NCI-H1092 (cell line): ENCODE measurements at places on chromosomes 11 and 22.
A peak's percentile ranks its signal among the peaks of the same experiment; 100 is the strongest.

DNA sequence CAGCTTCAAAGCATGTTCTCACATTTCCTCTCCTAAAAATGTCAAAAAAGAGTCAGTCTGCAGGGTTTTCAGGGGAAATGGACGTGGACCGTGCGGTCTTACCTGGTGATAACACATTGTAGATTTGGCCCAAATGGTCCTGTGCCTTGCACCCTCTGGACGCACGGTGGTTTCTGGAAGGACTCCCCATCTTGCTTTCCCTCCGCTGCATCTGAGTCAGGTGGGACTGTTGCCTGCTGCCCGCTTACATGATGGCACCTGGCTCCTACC, 1290.1 kb downstream of the TBC1D22A start:
- no peak for DNase-seq

GRCh38 chr22:36385491-36386350, 2.0 kb downstream of the MYH9 start:
- DNase-seq = peak; percentile 34

GRCh38 chr11:3645552-3645951, 624 bp downstream of the ART1 start:
- no peak for DNase-seq

DNA sequence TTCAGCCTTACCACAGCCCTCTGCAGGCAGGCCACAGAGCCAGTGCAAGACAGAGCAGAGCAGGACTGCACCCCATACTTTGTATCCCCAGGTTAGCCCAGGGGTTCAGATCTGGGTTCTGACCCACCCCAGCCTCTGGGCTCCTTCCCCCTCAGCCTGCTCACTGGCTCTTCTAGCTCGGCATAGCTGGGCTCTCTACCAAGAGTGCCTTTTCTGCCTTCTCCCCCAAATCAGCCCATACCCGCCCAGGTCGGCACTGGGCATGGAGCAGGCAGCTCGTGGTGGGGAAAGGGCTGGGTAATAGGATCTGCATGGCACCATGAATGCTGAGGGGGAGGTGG, 8.3 kb downstream of the RELT start:
- no peak for DNase-seq

GRCh38 chr11:35235936-35236666, 97.1 kb downstream of the CD44 start:
- DNase-seq = no peak

GRCh38 chr11:414318-414857, 411 bp downstream of the SIGIRR start:
- no peak for DNase-seq

DNA sequence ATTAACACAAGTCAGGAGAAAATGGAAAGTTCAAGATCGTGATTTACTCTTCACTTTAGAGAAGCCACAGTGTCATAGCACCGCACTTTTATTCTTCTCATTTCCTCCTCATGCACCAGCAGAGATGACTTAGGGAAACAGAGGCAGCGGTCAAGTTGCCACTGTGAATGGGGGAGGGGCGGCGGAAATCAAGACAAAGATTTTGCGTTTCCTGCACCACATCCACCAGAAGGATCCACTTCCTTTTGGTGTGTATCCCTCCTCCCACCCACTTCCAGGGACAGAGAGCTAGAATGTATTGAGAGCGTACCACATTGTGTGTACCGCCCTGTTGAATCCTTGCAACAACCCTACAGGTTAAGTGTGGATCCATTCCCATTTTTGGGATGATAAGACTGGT, 21.8 kb downstream of the TSPAN18 start:
- no peak for DNase-seq

DNA sequence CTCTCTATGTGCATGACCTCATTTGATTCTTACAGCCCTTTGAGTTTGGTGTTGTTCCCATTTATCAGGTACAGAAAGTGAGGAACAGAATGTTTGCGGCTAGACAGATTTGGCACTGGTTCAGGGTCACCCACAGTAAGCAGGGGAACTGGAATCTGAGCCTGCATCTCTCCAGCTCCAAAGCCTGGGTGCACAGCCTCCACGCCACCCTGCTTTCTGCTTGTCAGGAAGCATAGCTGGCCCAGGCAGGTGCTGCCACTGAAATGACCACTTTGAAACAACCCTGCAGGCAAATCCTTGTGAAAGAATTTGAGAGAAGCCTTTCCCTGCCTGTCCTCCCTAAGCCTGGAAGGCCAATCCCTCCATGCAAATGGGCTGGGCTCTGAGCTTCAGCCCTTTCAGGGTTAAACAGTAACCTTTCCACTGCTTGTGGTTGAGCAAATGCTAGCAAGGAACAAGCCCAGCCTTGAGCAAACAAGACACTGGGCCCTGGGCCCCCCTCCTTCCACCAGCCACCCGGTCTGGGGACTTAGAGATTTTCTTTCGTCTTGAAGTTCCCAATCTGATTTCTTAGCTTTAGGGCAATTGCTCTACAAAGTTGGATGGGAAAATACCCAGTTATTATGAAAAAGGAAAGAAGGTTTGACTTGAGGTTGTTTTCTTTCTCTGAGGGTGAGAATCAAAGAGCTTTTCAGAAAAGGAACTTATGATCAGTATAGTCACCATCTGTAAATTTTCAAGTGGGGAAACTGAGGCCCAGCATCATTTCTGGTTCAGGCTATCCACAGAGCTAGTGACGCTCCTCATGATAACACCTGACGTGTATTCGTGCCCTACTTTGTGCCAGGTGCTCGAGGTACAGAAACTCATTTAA, 19.4 kb downstream of the EHF start:
- DNase-seq = no peak

GRCh38 chr11:100061006-100061405, 626.1 kb upstream of the ARHGAP42 start:
- DNase-seq = no peak

DNA sequence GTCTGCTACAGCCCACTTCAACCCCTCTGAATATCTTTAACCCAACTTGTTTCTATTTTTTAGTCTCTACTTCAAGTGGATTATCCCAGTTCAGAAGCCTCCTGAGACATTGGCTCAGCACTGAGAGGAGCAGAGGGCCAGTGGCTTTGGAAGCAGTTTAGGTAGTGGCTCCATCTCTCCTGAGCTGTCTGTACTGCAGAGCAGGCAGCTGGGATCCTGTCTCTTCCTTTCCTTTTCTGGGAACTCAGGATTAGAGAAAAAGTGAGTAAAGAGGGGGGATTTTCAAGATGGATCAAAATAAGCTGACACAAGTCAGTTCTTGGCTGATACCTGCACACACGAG, 512.0 kb downstream of the OPCML start:
- no peak for DNase-seq

DNA sequence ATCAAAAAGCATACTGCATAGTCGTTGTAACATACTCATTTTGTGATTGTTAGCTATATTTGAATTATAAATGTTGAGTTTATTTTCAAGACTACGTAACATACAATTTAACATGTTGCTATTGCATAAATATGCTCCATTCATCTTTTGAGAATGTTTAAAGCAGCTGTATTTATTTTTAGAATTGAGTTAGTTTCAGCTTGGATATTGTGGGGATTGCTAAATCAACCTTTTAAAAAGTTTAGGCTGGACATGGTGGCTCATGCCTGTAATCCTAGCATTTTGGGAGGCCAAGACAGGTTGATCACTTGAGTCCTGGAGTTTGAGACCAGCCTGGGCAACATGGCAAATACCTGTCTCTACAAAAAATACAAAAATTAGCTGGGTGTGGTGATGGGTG, 288.1 kb downstream of the DYNC2H1 start:
- DNase-seq = no peak

GRCh38 chr11:44673688-44674087, 53.1 kb upstream of the TSPAN18 start:
- DNase-seq = no peak

DNA sequence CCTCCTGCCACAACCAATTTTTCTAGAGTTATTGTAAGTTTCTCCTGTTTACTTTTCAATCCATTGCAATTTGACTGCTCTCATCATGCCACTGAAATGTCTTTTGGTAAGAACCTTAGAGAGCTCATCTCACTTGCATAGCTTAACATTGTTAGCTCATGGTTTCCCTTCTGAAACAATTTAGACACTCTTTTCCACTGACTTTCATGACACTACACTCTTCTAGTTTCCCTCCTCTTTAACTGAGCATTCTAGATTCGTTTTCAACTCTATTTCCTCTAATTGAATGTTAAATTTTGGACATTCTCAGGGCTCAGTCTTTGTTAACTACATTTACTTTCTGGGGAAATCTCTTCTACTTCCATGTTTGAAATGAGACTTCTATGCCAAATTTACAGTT, 369.1 kb downstream of the JRKL start:
- no peak for DNase-seq

GRCh38 chr11:122363296-122363695, 247.3 kb upstream of the BLID start:
- no peak for DNase-seq

DNA sequence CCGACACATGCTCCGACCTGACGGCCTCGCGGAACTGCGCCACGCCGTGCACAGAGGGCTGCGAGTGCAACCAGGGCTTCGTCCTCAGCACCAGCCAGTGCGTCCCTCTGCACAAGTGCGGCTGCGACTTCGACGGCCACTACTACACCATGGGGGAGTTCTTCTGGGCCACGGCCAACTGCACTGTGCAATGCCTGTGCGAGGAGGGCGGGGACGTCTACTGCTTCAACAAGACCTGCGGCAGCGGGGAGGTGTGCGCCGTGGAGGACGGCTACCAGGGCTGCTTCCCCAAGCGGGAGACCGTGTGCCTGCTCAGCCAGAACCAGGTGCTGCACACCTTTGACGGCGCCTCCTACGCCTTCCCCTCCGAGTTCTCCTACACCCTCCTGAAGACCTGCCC, 26.8 kb downstream of the TECTA start:
- no peak for DNase-seq

- DNase-seq = no peak
These were observed at the start of gene PPARA for GRCh38 chr22:46150034-46150654. PPARA (plus strand) TSS chr22:46150526; CDS start chr22:46198384, 47,858 bp downstream.

- no peak for DNase-seq
These were observed 82.8 kb upstream of the VSTM5 start for GRCh38 chr11:93933230-93933629.

GRCh38 chr11:70834984-70835560, 417.3 kb downstream of the SHANK2 start:
- no peak for DNase-seq

DNA sequence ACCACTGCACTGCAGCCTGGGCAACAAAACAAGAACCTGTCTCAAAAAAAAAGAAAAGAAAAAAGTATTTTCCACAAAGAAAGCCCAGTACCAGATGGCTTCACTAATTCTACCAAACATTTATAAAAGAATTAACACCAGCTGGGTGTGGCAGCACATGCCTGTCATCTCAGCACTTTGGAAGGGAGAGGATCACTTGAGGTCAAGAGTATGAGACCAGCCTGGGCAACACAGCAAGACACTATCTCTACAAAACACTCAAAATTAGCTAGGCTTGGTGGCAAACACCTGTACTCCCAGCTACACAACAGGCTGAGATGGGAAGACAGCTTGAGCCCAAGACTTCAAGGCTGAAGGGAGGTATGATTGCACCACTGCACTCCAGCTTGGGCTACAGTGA, 20.1 kb downstream of the RSF1 start:
- no peak for DNase-seq

GRCh38 chr11:86370171-86370570, 4.5 kb upstream of the CCDC81 start:
- DNase-seq = no peak

GRCh38 chr11:67564230-67564629, 19.4 kb upstream of the GSTP1 start:
- no peak for DNase-seq

DNA sequence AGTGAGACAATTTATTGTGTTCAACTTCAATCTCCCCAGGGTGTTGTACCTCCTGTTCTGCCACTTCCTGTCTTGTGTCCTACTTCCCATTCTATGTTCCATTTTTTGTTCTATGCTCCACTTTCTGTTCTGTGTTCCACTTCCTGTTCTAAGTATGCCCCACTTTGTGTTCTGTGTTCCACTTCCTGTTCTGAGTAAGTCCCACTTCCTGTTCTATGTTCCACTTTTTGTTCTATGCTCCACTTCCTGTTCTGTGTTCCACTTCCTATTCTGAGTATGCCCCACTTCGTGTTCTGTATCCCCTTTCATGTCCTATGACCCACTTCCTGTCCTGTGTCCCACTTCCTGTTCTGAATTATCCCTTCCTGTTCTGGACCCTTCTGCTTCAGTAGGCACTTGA, 732.7 kb downstream of the TBC1D22A start:
- no peak for DNase-seq

GRCh38 chr11:26618441-26618840, 46.4 kb upstream of the MUC15 start:
- DNase-seq = no peak

DNA sequence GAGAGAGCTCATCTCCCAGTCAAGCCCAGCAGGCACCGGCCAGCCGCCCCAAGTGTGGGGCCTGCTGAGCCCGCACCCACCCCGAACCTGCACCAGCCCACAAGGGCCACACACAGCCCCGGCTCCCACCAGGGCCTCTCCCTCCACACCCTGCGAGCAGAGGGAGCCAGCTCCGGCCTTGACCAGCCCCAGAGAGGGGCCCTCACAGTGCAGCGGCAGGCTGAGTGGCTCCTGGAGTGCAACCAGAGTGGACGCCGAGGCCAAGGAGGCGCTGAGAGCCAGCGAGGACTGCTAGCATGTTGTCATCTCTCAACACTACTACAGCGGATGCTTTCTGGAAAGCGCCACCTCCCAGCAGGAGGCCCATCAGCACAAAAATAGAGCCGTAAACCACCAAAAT, 10.9 kb downstream of the DEFB108B start:
- no peak for DNase-seq

GRCh38 chr22:45537734-45538181, 35.1 kb downstream of the FBLN1 start:
- DNase-seq = peak; percentile 17

DNA sequence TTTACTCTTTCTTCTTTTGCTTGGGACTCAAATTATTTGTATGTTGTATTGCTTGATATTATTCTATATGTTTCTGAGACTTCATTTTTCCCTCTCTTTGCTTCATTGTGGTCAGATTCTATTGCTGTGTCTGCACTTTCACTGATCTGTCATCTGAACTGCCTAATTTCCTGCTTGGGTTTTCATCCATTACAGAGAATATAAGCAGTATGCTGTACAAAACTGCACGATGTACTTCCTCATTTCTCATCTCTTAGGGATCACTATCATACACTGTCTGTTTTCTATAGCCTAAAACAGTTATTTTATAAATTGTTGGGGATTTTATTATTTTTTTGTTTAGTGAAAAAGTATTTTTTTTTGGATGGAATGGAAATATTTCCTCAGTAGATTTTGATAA, 736.7 kb upstream of the ANO5 start:
- no peak for DNase-seq

DNA sequence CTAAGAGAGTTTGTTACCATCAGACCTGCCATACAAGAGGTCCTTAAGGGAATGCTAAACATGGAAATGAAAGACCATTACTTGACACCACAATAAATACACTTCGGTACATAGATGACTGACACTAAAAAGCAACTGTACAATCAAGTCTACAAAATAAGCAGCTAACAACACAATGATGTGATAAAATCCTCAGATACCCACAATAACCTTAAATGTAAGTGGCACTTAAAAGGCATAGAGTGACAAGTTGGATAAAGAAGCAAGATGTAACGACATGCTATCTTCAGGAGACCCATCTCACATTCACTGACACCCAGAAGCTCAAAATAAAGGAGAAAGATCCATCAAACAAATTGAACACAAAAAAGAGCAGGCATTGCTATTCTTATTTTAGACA, 107.6 kb downstream of the LRRC4C start:
- DNase-seq = no peak

- no peak for DNase-seq
These were observed 38.4 kb downstream of the USP47 start for GRCh38 chr11:11880179-11880578.
